Stimulated activated CD8-positive, alpha-beta memory T cell treated with anti-CD3 and anti-CD28 coated beads, Interleukin-15, amount 100 ng/mL, for 4 hours (primary cell): ENCODE measurements at places on chromosomes 4 and X.

DNA sequence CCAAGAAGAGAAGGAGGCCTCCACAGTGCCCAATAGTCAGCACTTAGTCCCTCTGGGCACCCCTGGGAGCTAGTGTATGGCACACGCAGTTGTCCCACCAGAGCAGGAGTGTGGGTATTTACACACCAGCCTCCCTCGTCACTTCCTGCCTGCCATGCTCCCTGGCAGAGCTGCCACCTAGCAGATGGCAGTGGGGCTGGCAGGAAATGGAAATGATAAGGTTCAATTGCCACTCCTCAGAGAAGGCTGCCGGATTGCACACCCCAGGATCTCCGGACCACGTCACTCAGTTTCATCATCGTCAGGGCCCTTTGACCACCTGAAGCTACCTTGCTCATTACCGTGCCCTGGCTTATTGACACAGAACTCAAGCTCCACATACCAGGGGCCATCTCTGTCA lies 173.3 kb upstream of the PSAPL1 start:
- no peak for DNase-seq

- DNase-seq = no peak
These were observed 48.3 kb downstream of the ANXA5 start for GRCh38 chr4:121648516-121648915.

- DNase-seq = no peak
These were observed 1.3 kb upstream of the CCNI start for GRCh38 chr4:77076889-77077635.

GRCh38 chrX:13369256-13370030 lies 49.6 kb upstream of the ATXN3L start:
- no peak for DNase-seq

DNA sequence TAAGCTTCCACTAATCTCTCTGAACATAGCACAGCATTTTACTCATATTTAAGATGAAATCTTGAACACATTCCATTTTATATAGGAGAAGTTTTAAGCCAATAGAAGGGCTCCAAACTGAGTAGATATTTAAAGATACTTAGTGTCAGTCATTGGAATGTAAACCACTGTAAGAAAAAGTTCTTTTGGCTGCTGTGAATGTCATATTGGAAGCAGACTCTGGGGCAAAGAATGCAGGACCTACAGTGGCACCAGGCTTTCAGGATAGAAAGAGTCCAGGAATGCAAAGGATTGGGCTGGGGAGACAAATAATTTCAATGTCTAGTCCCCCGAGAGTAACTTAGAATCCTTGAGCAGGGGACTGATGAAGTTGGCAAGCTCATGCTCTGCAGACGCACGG lies 1047.7 kb downstream of the STIM2 start:
- no peak for DNase-seq

DNA sequence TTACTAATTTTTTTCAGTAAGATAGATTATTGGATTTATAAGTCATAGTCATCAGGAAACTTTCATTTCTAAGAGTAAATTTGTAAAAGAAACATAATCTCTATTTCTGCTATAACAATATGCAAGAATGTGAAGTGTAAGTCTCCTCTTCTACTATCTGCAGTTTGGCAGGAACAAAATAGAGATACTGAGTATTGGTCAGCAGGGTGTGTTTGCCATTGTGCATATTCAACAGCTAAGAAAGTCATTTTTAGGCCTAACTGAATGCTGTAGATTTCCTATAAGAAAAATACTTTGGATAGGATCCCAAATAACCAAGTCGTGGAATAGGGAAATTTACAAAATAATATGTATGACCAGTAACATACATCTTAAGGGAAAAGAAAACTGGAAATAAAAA lies 253.3 kb upstream of the EPHA5 start:
- DNase-seq = no peak

DNA sequence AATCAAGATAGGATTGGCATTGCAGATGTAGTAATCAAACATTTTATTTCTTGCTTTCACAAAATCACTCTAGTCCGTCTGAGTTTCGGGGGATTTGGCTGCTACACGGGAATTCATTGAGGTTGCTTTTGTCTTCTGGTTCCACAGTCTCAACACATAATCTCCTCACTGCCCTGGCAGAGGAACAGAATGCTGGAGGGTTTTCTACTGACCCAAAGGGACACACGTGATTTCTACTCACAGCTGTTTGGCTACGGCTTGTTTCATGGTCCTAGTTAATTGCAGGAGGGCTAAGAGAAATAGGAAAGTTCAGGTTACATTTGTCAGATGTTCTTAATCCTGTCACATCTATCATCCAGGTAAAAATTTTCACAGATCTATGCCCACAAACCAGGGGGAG lies 1811.6 kb downstream of the ARAP2 start:
- no peak for DNase-seq

- no peak for DNase-seq
These were observed 61.3 kb downstream of the HS3ST1 start for GRCh38 chr4:11367371-11367770.

GRCh38 chr4:39502019-39502663 lies 25.1 kb downstream of the UGDH start:
- no peak for DNase-seq

GRCh38 chr4:6277139-6277802 lies 7.6 kb downstream of the WFS1 start:
- DNase-seq = no peak

DNA sequence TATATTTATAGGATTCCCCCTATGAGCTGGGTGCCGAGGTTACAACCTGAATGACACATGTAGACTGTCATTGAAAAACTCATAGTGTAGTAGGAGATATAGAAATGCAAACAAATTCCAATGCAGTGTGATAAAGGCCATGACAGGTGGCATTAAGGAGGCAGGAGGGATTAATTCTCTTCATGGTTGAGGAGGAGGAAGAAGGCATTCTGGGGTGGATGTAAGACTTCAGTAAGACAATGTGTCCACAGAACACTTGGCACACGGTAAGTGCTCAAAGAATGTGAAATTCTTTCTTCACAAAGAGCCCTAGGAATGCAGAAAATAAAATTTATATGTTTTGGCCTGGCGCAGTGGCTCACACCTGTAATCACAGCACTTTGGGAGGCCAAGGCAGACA lies 136.5 kb downstream of the RBM47 start:
- DNase-seq = no peak

GRCh38 chrX:114450911-114451310 lies 133.0 kb upstream of the HTR2C start:
- DNase-seq = no peak

GRCh38 chr4:82906469-82906868 lies 5.9 kb downstream of the THAP9 start:
- DNase-seq = no peak

DNA sequence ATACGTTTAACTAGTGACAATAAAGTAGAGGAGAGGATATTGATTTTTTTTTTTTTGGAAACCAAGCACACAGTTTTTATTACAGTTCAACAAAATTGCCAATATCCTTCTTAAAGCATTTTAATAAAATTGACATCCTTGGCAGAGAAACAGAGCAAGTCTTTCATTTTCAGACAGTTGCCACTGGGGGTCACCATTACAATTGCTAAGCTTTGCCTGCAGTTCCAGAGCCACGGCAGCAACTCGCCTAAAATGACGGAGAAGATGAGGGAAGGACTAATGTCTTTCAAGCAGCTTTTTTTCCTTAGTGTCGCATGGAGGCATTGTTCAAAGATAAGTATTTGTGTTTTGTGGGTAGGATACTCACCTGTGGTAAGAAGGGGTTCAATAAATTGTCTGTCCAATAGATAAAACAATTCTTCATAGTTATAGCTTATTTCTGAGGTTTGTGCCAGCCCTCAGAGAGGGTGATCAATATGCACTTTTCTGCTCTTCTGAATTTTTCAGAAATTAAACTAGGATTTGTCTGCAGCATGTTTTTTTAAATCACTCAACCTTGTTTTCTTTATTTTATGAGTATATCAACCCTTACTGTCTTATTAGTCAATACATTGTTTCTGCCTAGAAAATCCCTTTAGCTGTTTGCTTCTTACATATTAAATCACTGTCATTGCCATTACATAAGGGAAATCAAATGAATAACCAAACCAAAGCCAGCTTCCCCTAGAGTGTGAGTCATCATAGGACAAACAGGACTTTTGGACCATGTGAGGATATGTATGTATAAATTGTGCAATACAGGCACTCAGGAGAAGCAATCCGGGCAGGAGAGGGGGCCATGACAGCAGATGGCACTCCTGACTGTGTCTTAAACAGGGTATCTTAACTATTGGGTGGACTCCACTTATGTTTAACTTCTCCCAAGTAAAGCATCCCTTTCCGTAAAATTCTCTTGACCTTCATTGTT lies 508.1 kb upstream of the ARX start:
- DNase-seq = no peak

DNA sequence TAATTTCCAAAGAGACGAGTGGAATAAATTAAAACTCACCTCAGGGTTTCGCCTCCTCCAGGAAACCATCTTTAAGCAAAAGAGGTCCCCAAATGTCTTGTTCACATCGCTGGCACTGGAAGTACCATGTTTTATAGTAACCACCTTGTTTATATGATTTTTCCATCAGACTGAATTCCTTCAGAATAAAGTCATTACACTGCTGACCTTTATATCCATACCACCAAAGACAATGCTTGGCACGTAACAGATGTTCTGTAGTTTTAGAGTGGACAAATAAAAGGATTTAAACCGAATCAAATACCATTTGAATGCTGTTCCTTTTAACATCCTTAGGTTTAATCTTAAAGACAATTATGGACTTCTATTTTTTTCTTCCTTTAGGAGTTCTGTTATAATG lies 4.7 kb downstream of the NUDT6 start:
- DNase-seq = no peak
